NCI-H82 (cell line): ENCODE measurements at places on chromosomes 5 and 9.

GRCh38 chr9:131743096-131743495 is 3.2 kb upstream of the RAPGEF1 start:
- DNase-seq, result no peak

DNA sequence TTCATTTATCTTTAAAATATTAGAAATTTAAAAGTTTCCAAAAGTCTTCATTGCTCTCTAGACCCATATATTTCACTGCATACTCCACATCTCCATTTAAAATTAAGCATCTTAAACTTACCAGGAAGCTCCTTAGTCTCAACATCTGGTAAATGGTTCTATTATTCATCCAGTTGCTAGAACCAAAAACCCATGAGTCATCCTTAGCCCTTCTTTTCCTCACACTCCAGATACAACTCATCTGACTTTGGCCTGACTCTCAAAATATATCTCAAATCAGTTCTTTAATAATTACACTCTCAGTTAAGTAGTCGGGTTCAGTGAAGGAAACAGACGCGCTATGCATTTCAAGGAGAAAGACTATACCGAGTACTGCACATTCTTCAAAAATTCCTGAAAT is 110.2 kb upstream of the COX7C start:
- no peak for DNase-seq

DNA sequence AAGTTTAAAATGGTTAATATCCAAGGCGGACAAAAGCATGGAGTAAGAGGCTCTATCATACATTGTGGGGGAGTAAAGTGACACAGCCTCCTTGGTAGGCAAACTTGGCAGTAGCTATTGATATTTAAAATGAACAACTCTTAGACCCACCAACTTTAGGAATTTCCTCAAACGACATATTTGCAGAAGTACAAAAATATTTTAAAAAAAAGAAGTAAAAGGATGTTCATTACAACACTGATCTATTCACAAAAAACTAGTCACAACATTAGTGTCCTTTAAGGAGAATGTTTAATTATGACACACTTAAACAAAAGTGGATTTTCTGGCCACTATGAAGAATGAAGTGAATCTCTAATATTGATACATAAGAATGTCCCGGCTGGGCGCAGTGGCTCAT is 1.7 kb downstream of the ALG2 start:
- DNase-seq, result no peak

DNA sequence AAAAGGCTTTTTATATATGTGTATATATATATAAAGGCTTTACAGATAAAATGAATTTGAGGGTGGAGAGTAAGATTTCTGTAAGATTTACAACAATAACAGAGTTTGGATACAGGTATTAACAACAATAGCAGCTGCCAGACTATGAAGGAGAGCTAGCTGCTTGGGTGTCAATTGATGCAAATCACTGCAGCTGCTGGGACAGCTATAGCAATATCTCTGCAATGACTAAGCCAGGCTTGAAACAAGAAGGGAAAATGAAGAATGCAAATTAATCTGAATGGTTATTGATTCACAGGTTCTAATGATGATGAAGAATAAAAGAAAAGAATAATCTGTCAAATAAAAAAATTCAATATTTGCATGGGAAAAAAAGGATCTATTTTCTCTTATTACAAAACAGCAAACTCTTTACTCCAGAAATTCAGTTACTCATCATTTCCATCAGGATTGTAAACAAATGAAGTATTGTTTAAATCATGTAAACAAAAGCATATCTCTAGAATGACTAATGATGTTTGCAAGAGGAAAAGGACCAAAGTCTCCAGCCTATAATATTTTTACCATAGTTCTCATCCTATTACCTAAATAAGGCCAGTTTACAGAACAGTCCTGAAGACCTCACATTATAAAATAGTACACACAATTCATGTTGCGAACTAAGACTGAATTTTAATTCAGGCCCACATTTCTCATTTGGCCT is 219.0 kb downstream of the HTR1A start:
- DNase-seq, result no peak

- peak; percentile 12 for DNase-seq
These were observed 83.0 kb downstream of the MARCHF3 start for GRCh38 chr5:126947146-126948010.

- peak; percentile 46 for DNase-seq
These were observed 8.1 kb downstream of the FAM193B start for GRCh38 chr5:177546258-177546741.

GRCh38 chr9:101915482-101915881 is 177.0 kb upstream of the GRIN3A start:
- DNase-seq, result no peak

- DNase-seq, result peak; percentile 66
These were observed 401.0 kb upstream of the ADAMTSL1 start for GRCh38 chr9:18073002-18073401.

DNA sequence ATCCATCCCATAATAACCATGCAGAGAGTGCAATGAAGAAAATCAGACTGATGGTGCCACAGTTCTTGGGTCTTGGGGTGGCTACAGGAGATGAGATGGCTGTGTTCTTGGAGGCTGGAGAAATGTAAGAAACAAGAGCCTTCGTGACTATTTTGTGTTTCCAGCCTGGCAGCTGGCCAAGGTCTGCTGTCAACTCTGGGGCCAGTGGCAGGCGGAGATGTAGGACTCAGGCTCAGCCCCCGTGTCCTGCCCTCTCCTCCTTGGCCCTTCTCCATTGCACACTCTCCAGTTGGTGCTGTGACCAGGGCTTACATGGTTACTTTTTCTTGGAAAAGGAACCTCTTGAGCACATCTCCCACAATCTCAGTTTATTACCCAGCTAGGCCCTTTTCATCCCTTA is 235.4 kb downstream of the DMRT2 start:
- no peak for DNase-seq

- DNase-seq, result no peak
These were observed 60.9 kb downstream of the CDKN2A start for GRCh38 chr9:21933281-21933680.

- DNase-seq, result peak; percentile 71
These were observed 168.8 kb upstream of the POC5 start for GRCh38 chr5:75885849-75886596.

DNA sequence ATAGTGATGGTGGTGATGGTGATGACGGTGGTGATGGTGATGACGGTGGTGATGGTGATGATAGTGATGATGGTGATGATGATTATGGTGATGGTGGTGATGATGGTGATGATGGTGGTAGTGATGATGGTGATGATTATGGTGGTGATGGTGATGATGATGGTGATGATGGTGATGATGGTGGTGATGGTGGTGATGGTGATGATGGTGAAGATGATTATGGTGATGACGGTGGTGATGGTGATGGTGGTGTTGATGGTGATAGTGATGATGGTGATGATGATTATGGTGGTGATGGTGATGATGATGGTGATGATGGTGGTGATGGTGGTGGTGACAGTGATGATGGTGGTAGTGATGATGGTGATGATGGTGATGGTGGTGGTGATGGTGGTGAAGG is 149.2 kb upstream of the IRX1 start:
- no peak for DNase-seq

DNA sequence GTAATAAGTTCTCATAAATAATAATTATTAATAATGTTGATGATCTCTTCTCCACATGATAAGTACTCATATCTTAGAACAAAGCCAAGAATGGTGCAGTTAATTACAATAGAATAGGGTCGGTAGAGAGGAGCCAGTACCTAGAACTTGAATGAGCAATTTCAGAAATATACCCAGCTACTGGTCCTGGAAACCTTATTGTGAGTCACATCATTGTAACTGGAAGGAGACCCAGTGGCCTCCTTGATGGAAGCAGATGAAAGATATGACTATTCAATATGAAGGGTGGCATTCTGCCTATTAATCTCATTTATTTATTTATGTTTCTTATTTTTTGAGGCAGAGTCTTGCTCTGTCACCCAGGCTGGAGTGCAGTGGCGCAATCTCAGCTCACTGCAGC is 37.7 kb upstream of the SHOC1 start:
- no peak for DNase-seq

DNA sequence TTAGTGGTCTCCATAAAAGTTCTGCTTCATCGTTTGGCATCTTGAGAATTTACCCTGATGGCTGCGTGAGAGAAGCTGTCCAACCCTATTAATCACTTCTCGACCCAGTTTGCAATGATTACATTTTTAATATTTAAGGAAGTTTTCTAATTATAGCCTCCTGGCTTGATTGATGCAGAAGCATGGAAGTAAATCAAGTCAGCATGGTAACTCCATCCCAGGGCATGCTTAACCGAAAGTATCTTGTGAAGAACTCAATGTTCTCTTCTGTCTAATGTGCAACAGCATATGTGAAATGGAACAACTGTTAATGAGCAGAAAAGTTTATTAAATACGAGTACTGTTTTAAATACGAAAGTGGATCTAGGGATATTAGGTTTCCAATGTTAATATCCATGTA is 278.9 kb upstream of the CD180 start:
- no peak for DNase-seq

- DNase-seq, result no peak
These were observed 127.9 kb downstream of the ADAMTS2 start for GRCh38 chr5:179217356-179217755.

DNA sequence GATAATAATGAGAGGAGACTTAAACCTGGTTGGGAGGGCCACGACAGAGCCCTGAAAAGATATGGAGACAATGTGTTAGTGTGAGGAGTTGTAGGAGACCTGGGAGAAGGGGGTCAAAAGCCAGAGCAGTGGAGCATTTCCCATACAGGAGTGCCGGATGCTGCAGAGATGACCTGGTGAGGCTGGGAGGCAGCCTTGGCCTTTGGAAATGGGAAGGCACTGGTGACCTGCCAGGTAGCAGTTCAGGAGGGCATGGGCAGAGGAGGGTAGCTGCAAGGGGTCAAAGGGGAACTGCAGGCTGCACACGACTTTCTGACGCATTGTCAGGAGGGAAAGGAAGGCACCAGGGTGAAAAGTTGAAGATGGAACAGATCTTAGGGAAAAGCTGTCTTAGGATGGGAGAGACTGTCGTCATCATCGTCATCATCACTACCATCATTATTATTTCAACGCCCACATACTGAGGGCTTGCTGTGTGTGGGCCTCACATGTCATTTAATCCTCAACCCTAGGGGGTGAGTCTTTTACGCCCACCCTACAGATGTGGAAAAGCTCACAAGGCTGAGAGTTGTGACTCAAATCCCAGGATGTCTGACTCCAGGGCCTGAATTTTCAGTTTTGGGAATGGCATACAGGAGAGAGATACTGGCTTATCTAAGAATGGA is 13.3 kb downstream of the ARAP3 start:
- DNase-seq, result no peak

DNA sequence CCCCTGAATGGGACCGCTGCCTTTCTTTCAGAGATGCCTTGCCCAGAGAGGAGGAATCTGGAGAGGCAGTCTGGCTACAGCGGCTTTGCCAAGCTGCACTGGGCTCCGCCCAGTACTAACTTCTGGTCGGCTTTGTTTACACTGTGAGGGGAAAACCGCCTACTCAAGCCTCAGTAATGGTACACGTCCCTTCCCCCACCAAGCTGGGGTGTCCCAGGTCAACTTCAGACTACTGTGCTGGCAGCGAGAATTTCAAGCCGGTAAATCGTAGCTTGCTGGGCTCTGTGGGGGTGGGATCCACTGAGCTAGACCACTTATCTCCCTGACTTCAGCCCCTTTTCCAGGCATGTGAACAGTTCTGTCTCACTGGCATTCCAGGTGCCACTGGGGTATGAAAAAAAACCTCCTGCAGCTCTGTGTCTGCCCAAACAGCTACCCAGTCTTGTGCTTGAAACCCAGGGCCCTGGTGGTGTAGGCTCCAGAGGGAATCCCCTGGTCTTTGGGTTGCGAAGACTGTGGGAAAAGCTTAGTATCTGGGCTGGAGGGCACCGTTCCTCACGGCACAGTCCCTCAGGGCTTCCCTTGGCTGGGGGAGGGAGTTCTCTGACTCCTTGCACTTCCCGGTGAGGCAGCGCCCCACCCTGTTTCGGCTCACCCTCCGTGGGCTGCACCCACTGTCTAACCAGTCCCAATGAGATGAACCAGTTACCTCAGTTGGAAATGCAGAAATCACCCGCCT is 171.2 kb downstream of the CWC27 start:
- peak; percentile 32 for DNase-seq
